ENCODE measurements at places on chromosomes 5 and 9.
A peak's percentile ranks its signal among the peaks of the same experiment; 100 is the strongest.

- DNase-seq, result no peak
These were observed 33.9 kb upstream of the MAN2A1 start for GRCh38 chr5:109655841-109656240.

- DNase-seq, result peak; percentile 94
These were observed 1.3 kb downstream of the MAN2A1 start for GRCh38 chr5:109690975-109691574.

- DNase-seq, result no peak
These were observed 29.4 kb upstream of the EGFLAM start for GRCh38 chr5:38228914-38229313.

- DNase-seq, result no peak
These were observed 77.1 kb upstream of the GOLM1 start for GRCh38 chr9:86176468-86176867.

DNA sequence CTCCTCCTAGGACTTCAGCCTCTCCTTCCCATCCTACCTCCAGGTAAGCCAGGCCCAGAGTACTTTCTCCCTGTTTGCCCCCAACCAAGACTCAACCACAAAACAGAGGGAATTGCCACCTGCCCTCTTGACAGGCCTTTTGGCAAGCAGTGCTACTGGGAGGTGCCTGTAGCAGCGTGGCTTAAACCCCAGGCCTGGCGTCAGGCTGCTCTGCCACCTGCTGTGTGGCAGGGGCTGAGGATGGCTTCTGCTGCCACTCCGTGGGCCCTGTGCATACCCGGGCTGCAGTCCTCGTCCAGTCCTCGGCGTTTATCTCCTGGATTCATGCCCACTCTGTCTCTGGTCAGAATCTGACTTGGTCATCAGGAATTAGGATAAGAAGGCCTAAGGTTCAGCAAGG is 163.1 kb downstream of the PAX5 start:
- no peak for DNase-seq

- no peak for DNase-seq
These were observed 4.7 kb upstream of the RECK start for GRCh38 chr9:36031774-36032555.

DNA sequence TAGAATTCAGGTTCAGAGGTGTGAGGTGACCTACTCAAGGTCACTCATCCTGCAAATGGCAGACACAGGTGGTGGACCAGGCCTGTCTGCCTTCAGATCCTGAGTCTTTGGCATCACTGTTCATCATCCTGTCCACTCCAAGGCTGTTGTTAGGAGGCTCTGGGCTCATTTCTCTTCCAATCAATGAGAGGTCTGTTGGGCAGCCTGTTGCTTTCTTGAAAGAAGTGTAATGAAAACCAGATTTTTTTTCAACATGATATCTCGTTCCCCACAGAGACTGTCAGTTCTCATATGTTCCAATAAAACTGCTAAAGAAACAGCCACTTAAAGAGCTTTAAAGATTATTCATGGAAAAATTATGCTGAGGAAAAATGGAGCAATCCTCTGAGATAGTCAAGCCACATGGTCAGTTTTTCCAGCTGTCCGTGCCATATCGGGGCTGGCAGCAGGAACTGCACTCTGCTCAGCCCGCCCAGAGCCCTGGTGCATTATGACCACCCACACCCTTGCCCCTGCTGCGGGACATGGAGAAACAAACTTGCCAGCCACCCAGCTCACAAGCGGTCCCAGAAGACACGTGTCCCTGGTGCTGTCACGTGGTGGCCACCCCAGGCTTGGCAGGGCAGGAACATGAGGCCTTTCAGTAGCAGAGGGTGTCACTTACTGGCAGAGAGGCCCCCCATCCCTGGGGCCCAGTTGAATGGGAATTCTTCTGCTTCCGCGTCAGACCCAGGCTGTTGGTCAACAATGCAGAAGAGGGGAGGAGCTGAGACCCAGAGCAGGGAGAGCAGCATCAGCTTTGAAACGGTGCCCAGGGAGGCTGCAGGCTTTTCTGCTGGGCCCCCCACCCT is 63.7 kb upstream of the ANGPTL2 start:
- peak; percentile 96 for DNase-seq

- no peak for DNase-seq
These were observed 794.2 kb upstream of the CDH10 start for GRCh38 chr5:25439025-25439424.

GRCh38 chr9:133369933-133370332 is 5.9 kb downstream of the SURF4 start:
- no peak for DNase-seq

GRCh38 chr9:87102126-87102525 is 154.8 kb upstream of the GAS1 start:
- DNase-seq, result peak; percentile 77

DNA sequence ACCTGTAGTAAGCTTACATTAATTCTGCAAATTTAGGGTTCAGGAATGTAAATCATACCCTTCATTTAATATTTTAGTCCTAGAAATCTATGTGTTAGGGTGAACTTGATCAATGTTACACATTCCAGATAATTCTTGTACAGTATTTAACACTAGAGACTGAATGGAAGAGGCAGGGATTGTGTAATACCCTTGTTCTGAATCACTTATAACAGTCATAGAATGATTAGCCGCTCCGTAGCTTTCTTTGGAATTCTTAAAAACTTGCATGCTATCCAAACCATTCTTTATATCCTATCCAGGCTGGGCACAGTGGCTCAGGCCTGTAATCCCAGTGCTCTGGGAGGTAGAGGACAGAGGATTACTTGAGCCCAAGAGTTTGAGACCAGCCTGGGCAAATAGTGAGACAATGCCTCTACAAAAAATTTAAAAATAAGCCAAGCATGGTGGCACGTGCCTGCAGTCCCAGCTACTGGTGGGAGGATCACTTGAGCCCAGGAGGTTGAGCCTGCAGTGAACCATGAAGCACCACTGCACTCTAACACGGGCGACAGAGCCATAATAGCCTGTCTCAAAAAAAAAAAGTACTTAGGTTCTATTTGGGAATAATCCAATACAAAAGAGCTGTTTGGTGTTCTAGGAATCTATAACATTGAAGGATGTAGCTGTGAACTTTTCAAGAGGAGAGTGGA is 8.3 kb downstream of the ZNF483 start:
- no peak for DNase-seq

GRCh38 chr5:66307647-66308241 is 163.6 kb downstream of the SREK1 start:
- DNase-seq, result no peak

GRCh38 chr5:67989456-67989855 is 226.1 kb upstream of the PIK3R1 start:
- no peak for DNase-seq

DNA sequence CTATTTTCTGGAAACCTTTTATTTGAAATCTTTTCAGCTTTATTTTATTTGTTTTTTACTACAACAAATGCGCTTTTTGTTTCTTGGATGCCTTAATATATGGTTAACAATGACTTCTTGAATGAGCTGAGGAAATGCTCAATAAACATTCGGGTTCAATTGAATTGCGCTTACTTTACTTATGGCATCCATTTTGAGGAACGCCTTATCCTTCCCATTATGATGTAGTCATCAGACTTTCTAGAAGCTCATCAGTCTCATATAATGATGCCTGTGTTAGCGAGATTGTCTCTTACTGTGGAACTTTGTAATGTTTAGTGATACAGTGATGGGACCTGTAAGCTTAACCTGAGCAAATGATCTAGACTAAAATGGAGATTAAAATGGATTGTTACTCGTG is 916 bp downstream of the SHLD3 start:
- DNase-seq, result no peak

- no peak for DNase-seq
These were observed 545.8 kb downstream of the CSNK1G3 start for GRCh38 chr5:124057724-124058231.

DNA sequence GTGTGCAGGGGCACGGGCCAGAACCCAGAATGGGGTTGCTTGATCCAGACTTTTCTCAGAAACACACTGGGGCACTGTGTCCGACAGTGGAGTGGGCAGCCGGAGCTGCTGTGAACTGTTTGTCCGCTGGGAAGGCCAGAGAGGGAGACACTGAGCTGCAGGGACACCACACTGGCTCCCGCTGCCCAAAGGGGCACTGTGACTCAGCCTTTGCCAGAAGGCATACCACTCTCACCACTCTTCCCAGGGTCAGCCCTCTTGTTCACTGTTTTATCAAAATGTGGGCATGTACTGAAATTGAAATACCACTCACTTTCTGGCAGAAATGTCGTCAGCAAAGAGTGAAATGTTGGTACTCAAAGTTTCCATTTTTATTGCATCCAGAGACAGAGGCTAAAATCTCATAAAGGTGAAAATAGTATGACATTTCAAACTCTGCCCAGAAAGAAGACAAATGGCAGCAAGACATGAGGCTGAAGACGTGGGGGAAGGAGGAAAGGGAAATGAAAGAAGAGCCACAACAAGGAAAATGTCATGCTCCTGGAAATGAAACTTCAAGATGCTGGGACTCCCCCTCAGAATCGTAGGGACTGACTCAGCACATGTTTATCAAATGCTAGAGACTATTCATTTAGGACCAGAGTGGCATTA is 4.5 kb upstream of the IL7R start:
- no peak for DNase-seq

DNA sequence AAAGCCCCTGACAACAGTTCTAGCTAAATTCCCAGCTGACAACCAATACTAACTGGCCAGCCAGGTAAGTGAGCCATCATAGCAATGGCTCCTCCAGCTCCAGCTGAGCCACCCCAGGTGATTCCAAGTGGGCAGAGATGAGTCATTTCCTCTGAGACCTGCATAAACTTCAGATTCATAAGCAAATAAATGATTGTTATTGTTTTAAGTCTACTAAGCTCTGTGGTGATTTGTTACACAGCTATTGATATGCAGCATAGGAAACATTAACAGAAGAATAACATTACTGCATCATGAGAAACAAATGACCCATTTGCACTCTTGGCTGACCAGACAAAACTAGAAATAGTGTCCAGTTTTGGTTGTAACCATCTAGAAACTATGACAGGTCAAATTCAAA is 60.3 kb downstream of the TTC39B start:
- DNase-seq, result no peak

- DNase-seq, result no peak
These were observed 34.8 kb upstream of the IL31RA start for GRCh38 chr5:55816342-55816741.

DNA sequence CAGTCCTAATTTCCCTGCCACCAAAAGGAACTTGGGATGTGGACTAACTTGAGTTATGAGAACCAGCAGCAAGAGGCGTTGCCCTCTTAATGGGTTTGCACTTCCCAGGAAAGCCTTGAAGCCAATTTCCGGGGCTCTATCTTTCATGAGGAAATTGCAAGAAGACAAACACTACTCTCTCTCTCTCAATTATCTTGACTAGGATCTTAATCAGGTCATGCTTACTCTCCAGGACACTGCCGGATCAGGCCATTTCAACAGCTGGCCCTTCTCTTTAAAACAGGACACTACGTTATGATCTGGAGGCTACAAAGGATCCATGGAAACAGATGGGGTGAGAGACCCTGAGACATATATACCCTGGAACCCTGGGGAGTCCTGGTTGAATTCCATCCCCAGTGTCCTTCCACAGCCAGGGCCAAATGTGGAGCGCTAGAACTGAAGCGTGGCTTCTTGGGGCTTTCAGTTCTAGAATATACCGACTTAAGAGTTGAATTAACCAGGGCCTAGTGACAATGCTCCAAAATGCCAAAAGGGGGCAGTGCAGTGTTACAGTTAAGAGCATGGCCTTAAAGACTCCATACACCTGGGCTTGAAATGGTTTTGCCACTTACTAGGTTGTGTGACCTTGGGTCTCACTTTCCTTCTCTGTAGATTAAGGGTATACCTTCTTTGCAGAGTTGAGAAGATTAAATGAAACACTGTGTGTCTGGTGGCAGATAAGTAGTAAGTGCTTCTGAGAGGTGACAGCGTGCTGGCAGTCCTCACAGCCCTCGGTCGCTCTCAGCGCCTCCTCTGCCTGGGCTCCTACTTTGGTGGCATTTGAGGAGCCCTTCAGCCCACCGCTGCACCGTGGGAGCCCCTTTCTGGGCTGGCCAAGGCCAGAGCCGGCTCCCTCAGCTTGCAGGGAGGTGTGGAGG is 21.1 kb downstream of the FAM219A start:
- no peak for DNase-seq

- DNase-seq, result no peak
These were observed 735 bp downstream of the PTGR1 start for GRCh38 chr9:111598733-111599091.

Data from esophagus muscularis mucosa (tissue), 4 donors.